Stimulated activated CD8-positive, alpha-beta memory T cell treated with anti-CD3 and anti-CD28 coated beads, Interleukin-4, amount 100 ng/mL, for 4 hours (primary cell): ENCODE measurements at places on chromosomes 2 and 18.

- DNase-seq: no peak
Measured at GRCh38 chr2:210818473-210818872, 262.1 kb downstream of the CPS1 start.

GRCh38 chr2:64609942-64610281 lies 43.8 kb downstream of the SERTAD2 start:
- DNase-seq: no peak

- no peak for DNase-seq
Measured at GRCh38 chr2:16285813-16286510, 345.6 kb downstream of the MYCN start.

DNA sequence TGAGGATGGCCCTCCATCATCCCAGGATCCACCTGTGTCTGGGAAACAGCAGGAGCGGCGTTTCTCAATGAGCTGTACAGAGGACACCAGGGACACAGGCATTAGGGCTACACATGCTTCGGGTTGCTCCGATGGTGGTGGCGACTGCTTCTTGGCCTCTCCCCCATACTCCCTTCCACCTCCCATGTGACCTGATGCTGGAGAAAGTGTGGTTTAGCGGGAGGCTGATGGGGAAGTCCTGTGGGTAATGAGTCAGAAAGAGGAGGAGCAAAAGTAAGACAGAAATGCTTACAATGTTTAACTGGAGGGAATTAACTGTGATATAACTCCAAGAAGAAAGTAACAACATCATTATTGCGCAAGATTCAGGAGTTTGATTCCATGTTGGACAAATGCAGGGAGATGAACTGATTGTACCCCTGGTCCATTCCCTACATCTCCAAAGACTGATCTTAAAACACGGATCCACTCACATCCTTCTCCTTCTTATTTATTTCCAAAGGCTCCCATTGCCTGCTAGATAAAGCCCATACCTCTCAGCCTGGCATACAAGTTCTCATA lies 186.6 kb downstream of the NRP2 start:
- no peak for DNase-seq

- no peak for DNase-seq
Measured at GRCh38 chr2:70211595-70211994, 20.8 kb upstream of the C2orf42 start.

- no peak for DNase-seq
Measured at GRCh38 chr2:166563894-166564293, 69.8 kb upstream of the SCN7A start.

DNA sequence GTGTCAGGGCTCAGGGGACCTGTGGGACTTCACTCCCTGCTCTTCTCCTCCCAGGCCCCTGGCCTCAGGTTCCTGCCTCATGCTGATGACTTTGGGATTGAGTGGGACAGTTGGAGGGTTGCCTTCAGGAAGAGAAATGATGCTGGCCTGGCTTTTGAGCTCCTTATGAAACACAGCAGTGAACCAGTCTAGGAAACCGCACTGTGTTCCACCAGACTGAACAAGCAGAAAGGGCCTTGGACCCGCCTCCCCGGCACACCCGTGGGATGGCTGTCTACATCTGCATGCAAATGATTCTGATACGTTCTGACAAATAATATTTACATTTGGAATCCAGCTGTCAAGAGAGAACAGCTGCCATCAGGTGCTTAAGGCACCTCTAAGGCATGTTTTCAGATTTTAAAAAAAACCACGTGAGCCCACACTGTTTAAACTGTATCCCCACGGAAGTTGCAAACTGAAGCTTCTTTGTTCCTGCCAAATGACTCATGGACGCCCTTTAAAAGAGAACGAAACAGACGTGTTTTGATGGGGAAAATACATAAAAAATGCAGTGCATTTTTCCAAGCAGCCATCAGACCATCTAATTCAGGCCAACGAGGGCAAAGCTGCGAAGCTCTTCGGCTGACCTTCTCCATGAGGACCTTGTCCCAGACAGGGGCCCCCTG lies 27.6 kb upstream of the ASAP2 start:
- DNase-seq: no peak

- DNase-seq: no peak
Measured at GRCh38 chr18:69617888-69618287, 217.2 kb downstream of the DOK6 start.

- DNase-seq: no peak
Measured at GRCh38 chr2:84033347-84033974, 425.6 kb downstream of the SUCLG1 start.

GRCh38 chr18:34494359-34494696 lies 215.8 kb upstream of the DTNA start:
- DNase-seq: no peak

DNA sequence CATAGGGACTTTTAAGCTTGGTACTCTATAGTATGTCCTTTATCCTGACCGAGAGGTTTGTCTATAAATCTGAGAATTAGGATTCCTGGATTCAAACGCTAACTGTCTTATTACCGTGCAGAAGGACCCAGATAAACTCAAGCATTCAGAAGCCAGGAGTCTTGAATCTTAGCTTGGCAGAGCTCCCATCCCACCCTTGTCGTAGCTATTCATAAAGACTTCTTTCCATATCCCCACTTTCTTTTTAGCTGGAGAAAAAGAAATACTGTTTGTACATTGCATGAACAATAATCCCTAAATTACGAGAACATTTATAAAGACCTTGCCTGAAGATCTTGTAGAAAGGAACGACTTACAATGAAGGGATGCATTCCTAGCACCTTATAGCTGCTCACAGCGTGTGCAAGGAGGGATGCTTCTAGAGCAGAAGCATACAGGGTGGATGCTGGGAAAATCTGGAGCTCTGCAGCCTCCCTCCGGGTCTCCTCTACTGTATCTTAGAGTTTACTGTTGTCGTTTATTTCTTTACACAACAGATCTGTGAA lies 13.6 kb downstream of the EFR3B start:
- DNase-seq: no peak

GRCh38 chr18:10546557-10547300 lies 20.9 kb downstream of the NAPG start:
- DNase-seq: no peak

- DNase-seq: no peak
Measured at GRCh38 chr2:207040696-207041095, 101.4 kb downstream of the CPO start.

- DNase-seq: peak; percentile 36
Measured at GRCh38 chr2:127067620-127068350, 39.2 kb downstream of the BIN1 start.

- no peak for DNase-seq
Measured at GRCh38 chr2:108330979-108331378, 42.3 kb downstream of the SULT1C2 start.
